Activated CD4-positive, alpha-beta T cell treated with anti-CD3 and anti-CD28 coated beads for 36 hours (primary cell): ENCODE measurements at places on chromosomes 12 and 14. TPM values are rescaled to one million over a fixed set of nuclear protein-coding genes. Genes with fewer than 3 reads are reported as not detected.

DNA sequence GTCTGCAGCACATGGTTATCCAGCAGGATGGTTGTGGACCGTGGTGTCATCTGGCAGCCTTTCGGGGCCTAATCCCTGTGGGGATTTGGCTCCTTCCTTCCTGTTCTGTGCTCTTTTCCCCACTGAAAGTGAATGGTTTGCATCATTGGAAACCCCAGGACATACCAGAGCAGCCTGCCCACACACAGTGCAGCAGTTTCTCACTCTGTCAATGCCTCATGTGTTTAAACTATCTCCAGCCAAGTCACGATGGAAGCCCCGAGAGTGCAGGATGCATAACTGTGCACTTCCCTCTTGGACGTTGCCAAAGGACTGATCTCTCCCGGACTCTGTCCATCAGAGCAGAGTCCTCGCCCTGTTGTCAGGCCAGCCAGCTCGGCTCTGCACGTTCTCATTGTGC is 29.0 kb upstream of the AMN start:
- H3K4me1 ChIP-seq: peaks cover 10% of the 10 kb centered on the region
- H3K27ac ChIP-seq: no peak overlapping the region
- H3K27me3 ChIP-seq: no peaks in the 10 kb centered on the region

Gene KRT71
- not detected for total RNA-seq

DNA sequence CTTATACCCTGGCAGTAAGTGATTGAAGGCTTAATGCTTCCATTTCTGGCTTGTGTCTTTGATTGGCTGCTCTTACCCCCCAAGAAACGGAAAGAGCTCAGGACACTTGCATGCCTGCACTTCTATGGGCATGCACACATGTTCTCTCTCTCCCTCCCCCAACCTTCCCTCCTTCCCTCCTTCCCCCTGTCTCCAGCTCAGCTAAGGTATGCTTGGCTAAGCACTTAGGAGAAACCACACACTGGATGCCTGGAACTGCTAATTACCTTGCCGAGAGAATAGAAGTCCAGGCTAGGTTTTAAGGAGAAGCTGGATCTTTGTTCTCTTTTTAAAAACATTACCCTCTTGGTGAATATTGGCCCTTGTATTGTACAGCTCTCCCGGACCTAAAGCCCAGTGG is 1072.8 kb upstream of the TMEM132C start:
- H3K27ac ChIP-seq: no peak overlapping the region
- H3K27me3 ChIP-seq: peaks cover 8% of the 10 kb centered on the region
- no peaks in the 10 kb centered on the region for H3K36me3 ChIP-seq
- no peaks in the 10 kb centered on the region for H3K4me1 ChIP-seq

Gene TSPAN19
- not detected for total RNA-seq

DNA sequence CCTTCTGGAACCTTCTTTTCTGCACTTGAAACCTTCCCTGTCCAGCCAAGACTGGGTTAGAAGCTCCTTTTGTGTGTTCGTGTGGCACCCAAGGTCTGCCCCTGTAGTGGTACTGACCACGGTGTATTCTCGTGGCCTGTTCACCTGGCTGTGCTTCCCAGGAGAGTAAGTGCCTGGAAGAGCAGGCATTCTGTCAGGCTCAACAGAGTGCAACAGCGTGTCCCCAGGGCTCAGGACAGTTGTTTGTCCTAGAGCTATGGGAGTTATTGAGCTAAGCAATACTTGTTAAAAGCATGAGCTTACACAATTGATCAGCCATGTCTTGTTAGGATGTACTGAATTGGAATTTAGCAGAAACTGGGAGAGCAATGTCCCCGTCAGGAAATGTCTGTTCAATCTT is 12.9 kb upstream of the SLC38A2 start:
- no peak for DNase-seq
- no peaks in the 10 kb centered on the region for H3K27me3 ChIP-seq
- H3K4me3 ChIP-seq: no peak overlapping the region
- peaks cover 7% of the 10 kb centered on the region for H3K36me3 ChIP-seq

DNA sequence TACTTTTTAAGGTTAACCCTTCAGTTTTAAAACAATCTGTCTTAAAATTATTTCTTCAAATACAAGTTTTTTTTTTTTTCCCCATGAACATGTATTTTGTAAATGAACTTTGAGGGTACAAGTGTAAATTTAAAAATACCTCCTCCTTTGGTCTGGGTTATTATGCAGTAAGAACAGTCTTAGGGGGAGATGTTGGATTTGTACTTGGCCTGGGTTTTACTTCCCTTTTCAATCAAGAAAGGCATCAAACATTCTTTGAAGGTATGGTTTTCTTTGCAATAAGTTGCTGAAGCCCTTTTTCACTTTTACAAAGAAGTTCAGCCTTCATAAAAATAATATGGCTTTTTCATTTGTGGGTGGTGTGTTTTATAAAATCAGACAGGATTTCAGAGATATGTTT is 20.5 kb downstream of the WBP11 start:
- H3K4me1 ChIP-seq: no peaks in the 10 kb centered on the region
- no peak for DNase-seq
- no peak overlapping the region for H3K27ac ChIP-seq
- no peaks in the 10 kb centered on the region for H3K27me3 ChIP-seq
- H3K36me3 ChIP-seq: peaks cover 23% of the 10 kb centered on the region

- DNase-seq: no peak
- no peak overlapping the region for H3K4me3 ChIP-seq
- peaks cover 8% of the 10 kb centered on the region for H3K4me1 ChIP-seq
Measured at GRCh38 chr12:113244478-113244958, 23.3 kb downstream of the TPCN1 start.

DNA sequence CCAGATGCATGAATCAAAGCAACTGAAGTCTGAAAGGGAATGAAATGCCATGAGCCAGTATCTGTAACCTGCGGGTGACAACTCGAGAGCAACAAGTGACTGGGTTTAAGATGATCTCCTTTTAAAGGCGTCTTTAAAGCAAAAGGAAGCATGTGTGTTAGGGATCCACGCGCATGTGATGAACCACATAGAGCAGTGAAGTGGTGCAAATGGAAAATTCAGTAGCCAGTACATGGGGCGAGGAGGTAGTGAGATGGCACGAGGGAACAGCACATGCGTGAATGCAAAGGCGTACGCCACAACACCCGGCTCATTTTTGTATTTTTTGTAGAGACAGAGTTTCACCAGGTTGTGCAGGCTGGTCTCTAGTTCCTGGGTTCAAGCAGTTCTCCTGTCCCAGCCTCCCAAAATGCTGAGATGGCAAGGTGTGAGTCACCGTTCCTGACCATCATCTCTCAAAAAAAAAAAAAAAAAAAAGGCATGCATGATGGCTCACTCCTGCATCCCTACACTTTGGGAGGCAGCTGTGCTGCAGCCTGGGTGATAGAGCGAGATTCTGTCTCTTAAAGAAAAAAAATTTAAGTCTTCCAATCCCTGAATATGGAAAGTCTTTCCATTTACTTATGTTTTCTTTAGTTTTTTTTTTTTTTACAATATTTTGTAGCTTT is 24.6 kb upstream of the BCL7A start:
- H3K4me3 ChIP-seq: no peak overlapping the region
- DNase-seq: no peak
- H3K27ac ChIP-seq: no peak overlapping the region
- peaks cover 5% of the 10 kb centered on the region for H3K27me3 ChIP-seq
- H3K4me1 ChIP-seq: peaks cover 7% of the 10 kb centered on the region

Gene TARBP2
- 28.3 TPM for total RNA-seq

DNA sequence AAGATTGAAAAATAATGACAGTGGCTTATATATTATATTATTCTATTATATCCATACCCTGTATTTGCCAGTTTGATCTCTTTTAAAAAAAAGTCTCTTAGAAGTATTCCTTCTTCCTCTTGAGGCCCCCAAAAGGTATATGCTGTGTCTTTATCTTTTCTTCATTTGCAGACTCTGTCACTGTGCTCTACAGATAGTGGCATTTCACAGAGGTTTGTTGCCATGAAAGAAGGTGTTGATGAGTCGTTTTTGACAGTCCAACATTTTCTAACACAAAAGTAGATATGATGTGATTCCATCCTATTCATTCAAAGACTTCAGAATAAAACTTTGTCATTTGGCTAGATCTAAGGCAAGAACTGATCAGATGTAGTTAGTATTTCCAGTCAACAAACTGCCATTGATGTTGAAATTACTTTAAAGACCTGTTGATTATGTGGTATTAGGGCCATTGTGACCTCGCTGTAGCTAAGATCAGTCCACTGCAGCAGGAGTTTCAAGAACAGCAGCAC is at the start of gene CCDC196:
TSS of gene CCDC196 (plus strand) at position 462 of the 512 bp plus-strand sequence. CDS start 132 bp downstream, outside the sequence.
- no peaks in the 10 kb centered on the region for H3K36me3 ChIP-seq
- no peaks in the 10 kb centered on the region for H3K27me3 ChIP-seq
- H3K27ac ChIP-seq: no peak within 1 kb of the TSS
- DNase-seq: no peak

DNA sequence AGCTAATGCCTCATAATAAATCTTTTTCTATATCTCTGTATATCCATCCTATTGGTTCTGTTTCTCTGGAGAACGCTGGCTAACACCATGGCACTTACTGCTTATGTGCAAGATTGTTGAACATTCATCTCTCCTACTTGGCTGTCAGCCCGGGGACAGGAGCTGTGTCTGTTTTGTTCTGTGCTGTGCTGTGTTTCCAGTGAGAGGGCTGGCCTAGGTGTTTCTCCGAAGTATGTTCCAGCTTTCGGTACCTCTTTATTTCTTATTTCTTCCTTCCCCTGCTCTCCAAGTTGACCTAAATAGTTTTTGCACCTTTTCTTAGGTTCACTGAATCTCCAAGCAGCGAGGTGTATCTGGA is 18.8 kb upstream of the NR4A1 start:
- H3K27me3 ChIP-seq: no peaks in the 10 kb centered on the region
- peak; percentile 30 for DNase-seq
- no peaks in the 10 kb centered on the region for H3K36me3 ChIP-seq
- peak overlapping the region; percentile 75 for H3K27ac ChIP-seq
- H3K4me1 ChIP-seq: peaks cover 40% of the 10 kb centered on the region
- H3K4me3 ChIP-seq: peak overlapping the region; percentile 70

- no peaks in the 10 kb centered on the region for H3K36me3 ChIP-seq
- no peak overlapping the region for H3K27ac ChIP-seq
- no peak for DNase-seq
- no peaks in the 10 kb centered on the region for H3K4me1 ChIP-seq
- no peaks in the 10 kb centered on the region for H3K27me3 ChIP-seq
Measured at GRCh38 chr12:2268471-2269286, 215.9 kb downstream of the CACNA1C start.

DNA sequence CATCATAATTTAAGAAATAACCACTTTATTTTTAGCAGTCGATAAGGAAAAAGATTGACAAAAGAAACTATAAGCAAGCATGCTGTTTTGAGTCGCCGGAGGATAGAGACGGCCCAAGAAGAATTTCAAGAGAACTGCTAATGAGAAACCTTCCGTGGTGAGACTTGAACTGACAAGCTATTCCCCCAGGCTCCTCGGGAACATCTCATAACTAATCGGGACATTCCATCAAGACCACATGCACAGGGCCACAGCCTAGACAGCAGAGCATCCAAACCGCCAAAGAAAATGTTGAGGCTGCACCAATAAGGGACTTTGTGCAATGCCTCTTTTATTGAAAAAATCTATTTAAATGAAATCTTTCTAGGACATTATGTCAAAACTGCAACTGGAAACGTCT is 51.0 kb downstream of the YEATS4 start:
- H3K36me3 ChIP-seq: peaks cover 13% of the 10 kb centered on the region
- H3K4me3 ChIP-seq: no peak overlapping the region
- no peaks in the 10 kb centered on the region for H3K4me1 ChIP-seq
- no peak overlapping the region for H3K27ac ChIP-seq
- no peak for DNase-seq

DNA sequence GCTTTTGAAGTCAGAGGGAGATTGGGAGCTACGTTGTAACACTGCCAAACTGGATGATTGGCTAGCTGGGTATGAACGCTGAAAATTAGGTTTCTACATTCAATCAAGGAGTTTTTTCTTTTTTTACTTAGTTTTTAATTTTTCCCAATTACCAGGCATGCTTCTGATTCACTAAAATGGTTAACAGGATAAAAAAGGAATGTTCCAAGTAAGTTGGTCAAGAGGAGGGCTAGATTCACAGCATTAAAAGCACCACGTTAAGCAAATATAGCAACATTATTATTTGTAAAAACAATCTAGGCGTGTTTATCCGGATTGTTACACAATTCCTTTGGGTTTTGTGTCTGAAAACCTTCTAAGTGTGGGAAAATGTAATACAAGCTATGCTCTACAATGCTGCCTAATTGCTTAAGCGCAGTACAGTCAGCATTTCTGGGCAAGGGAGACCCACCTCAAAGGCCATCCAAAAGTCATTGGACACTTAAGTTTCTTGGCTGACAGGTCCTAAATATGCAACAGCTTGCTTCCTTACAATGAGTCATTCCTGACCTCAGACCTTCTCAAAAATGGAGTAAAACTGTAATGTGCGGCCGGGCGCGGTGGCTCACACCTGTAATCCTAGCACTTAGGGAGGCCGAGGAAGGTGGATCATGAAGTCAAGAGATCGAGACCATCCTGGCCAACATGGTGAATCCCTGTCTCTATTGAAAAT is 1.2 kb downstream of the RPLP0 start:
- no peaks in the 10 kb centered on the region for H3K27me3 ChIP-seq
- peak; percentile 64 for DNase-seq
- H3K4me1 ChIP-seq: peaks cover 44% of the 10 kb centered on the region
- peak overlapping the region; percentile 99 for H3K27ac ChIP-seq
- H3K36me3 ChIP-seq: peaks cover 54% of the 10 kb centered on the region
- peak overlapping the region; percentile 98 for H3K4me3 ChIP-seq

DNA sequence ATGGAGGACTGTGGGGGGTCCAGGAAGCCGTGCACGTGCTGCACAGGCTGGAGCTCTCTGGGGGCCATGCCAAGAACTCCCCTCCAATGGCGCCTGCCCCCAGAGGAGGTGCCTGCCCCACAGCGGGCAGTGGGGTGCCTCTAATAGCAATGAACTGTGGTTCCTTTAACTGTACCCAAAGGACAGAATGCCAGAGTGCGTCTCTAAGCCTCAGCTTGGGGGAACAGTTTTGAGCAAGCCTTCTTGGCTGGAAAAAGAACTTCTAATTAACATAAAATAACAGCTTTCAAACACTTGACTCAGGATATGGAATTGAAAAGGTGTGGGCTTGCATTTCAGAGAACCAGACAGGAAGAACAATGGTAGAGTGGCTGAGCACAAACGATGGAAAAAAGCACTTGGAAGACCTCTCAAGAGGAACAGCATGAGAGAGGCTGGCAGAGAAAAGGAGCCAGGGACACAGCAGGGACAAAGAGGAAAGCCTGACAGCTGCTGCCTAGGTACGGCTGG is 195.6 kb downstream of the TTC7B start:
- H3K36me3 ChIP-seq: no peaks in the 10 kb centered on the region
- H3K4me3 ChIP-seq: no peak overlapping the region
- no peak overlapping the region for H3K27ac ChIP-seq
- H3K27me3 ChIP-seq: peaks cover 2% of the 10 kb centered on the region
- DNase-seq: no peak
- no peaks in the 10 kb centered on the region for H3K4me1 ChIP-seq
